ENCODE measurements at places on chromosomes 5 and 9. TPM values are rescaled to one million over a fixed set of nuclear protein-coding genes. Genes with fewer than 3 reads are reported as not detected.

GRCh38 chr9:109993250-109993978, 213.4 kb downstream of the PALM2AKAP2 start:
- no peak for DNase-seq

GRCh38 chr9:137649553-137649952, 30.7 kb downstream of the EHMT1 start:
- no peak for DNase-seq

- DNase-seq: no peak
These were observed 17.3 kb downstream of the EXOC3 start for GRCh38 chr5:460273-460625.

DNA sequence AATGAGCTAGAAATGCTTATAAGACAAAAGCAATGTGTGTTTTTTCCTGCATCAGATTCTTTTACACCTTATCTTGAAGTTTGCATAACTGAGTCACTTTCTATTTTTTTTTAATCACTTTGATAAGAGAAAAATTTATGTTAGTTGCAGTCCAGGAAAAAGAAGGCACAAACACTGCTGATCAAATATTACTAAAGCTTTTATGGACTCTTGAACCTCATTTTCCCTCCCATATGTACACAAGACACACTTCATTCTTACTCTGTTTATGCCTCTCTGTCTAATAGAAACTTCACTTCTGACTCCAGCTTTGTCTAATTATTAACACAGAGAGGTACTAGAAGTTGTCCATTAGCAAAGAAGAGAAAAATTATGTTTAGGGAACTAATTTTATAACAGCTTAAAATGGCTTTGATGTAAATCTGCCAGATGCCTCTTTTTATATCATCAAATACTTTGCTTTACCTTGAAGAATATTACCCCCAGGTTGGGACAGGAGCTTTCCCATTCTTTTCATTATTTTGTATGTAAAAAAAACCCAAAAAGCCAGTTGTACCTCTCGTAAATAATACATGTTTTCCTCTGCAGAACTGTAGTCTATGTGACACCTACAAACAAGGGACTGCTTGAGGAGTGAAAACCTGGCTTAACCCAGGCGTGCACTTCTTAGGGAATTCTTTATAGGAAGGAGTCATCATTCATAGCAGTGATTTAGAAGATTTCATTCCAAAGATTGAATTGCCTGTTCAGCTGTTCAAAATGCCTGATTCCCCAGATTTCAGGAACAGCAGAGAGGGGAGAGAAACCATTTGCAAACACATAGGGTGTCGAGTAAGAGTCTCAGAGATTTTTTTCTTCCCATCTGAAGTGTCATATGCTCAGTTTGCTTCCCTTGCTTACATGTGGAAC, 72.6 kb downstream of the DAPK1 start:
- DNase-seq: no peak

UGT3A1 gene
- total RNA-seq: 0.11 TPM

DNA sequence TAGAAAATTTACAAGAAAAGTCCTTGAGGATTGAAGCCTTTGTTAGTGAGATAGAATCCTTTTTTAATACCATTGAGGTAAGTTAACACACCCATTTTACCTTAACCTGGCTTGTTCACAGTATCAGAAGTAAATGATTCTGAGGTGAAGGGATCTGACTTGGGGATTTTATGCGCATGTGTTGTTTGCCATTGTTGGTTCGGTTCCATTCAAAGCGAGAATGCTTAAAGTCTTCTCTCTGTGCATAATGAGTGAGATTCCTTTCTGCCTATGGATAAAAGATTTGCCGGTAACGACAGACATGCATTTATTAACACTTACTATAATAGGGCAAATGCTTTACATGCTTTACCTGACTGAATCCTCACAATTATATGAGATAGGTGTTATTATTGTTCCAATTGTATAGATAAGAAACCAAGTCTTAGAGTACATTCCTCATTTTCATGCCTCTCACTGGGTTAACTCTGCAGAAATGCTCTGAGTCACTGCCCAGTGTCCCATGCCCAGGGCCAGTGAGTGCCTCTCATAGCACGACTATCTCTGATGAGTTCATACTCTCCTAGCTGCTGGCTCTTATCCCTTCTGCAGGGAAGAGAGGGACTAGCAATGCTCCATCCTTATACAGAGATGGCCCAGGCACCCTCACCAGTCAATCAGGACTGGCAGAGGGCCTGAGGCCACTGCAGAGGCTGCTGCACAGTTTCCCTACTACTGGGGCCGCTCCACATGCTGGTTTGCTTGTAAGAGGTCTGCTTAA, 54.4 kb downstream of the CMYA5 start:
- DNase-seq: no peak

- DNase-seq: no peak
These were observed 211.0 kb downstream of the ADCY2 start for GRCh38 chr5:7606840-7607465.

- no peak for DNase-seq
These were observed 96.7 kb upstream of the CLINT1 start for GRCh38 chr5:157955541-157956172.

TMEM8B gene
- 4.8 TPM for total RNA-seq

DNA sequence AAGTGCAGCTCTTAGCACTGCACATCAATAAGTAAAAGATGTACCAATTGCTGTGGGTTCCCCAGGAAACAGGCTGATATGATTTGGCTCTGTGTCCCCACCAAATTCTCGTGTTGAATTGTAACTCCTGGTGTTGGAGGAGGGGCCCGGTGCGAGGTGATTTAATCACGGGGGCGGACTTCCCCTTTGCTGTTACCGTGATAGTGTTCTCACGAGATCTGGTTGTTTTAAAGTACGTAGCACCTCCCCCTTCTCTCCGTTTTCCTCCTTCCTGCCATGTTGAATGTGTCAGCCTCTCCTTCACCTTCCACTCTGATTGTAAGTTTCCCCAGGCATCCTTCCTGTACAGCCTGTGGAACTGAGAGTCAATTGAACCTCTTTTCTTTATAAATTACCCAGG, 93.2 kb upstream of the ACTBL2 start:
- no peak for DNase-seq

- DNase-seq: no peak
These were observed 11.5 kb upstream of the PRRC1 start for GRCh38 chr5:127505905-127506304.

GRCh38 chr5:34041247-34041972, 1.6 kb downstream of the C1QTNF3 start:
- no peak for DNase-seq

DNA sequence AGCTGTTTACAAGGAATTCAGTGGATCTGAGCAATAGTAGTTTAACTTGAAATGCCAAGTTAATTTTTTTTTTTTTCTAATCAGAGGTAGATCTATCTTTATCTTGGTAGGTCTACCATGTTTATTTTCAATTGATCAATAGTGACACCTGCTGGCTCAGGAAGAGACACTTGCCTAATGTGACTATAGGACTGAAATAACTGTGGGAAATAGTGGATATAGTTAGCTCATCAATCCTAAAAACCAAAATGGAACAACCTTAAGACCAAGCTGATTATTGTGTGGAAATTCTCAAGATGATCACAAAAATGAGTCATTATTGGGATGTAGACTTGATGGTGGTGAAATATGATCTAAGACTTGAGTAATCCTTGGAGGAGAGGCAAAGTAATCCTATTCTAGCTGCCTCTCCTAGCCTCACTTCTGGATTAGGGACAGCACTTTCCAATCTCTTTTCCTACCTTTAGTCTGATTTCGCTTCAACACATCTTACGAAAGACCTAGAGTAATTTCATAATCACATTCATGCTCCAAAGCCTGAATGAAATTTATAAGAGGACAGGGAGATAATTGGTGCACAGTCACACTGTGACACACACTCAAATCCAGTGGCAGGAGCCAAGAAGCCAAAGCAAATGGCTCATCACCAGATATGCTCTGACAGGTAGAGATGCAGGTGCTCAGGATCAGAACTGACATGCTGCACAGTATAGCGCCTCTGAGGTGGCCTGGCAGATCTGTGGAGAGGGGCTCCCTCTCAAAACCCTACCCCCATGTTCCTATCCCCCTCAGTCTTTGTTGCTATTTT, 156.3 kb downstream of the HMHB1 start:
- DNase-seq: no peak

CARTPT gene
- total RNA-seq: not detected

DNA sequence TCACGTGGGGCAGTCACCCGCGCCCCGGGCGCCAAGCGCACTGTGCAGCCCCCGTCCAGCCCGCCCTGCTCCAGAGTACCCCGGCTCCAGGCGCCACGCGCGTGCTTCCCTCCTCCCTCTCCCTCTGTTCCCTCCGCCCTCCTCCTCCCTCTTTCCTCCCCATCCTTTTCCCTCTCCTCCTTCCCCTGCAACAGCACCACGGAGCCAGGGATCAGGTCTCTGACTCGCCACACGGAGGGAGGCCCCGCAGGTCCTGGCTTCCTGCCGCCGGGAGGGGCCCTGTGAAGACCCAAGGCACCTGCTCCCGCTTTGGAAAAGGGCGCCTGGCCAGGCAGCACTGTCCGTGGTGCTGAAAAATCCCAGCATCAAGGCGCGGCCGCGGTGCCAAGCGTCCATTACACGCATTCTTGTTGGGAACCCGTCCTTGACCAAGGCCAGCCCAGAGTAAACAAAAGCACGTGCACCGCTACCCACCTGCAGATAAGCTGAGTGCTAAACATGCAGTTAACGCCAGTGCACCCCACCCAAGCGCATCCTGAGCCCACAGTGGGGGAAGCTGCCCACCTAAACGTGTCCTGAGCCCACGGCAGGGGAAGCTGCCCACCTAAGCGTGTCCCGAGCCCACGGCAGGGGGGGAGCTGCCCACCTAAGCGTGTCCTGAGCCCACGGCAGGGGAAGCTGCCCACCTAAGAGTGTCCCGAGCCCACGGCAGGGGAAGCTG, 21.7 kb downstream of the SLC6A18 start:
- no peak for DNase-seq

ZFP2 gene
- total RNA-seq: 0.35 TPM

C5 gene
- 5.1 TPM for total RNA-seq

DNA sequence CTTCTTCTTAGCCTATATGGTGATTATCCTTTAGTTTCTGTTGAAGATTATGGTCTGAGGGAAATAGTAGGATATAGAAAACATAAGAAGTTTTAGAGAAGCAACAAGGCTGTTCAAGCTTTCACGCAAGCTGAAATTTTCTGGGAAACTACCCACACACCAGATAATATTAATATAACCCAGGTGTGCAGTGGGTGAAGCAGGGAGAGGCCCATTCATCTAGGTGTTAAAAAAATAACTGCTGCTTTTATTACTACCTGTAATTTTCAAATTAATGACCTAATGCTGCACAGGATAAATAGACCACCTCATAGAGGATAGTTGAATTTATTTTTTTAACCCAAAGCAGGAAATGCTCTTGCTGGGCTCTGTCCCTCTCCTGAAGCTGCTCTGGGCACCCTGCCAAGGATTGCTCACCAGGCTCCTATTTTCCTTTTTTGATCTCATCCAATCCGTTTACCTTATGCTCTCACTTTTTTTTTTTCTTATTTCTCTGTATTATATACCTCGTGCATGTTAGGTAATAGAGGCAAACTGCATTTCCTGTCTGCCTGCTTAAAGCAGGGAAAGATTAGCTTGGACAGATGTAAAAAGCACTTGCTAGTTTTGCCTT, 124.3 kb upstream of the SLC12A2 start:
- DNase-seq: no peak

PCDHAC1 gene
- total RNA-seq: 0.06 TPM

DNA sequence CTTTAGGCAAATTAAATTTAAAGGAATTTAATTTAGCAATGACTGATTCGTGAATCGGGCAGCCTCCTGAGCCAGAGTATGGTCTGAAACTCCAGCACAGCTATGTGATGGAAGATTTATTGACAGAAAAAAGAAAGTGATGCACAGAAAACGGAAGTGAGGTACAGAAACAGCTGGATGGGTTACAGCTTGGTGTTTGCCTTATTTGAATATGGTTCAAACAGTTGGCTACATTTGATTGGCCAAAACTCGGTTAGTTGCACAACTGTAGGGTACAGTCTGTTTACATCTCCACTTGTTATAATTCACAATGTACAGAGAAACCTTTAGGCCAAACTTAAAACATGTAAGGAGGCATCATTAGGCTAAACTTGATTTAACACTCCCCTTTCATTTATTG, 1716.1 kb upstream of the C9orf72 start:
- no peak for DNase-seq

SEC61B gene
- total RNA-seq: 143 TPM

DNA sequence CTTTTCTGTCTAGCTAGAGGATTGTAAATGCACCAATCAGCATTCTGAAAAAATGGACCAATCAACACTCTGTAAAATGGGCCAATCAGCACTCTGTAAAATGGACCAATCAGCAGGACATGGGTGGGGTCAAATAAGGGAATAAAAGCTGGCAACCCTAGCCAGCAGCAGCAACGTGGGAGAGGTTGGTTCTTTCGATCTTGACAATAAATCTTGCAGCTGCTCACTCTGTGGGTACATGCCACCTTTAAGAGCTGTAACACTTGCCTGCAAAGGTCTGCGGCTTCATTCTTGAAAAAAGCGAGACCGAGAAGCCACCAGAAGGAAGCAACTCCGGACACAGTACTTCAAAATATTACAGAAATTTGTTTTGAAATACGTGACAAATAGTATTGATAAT, 424.6 kb upstream of the CDH9 start:
- DNase-seq: no peak

DNA sequence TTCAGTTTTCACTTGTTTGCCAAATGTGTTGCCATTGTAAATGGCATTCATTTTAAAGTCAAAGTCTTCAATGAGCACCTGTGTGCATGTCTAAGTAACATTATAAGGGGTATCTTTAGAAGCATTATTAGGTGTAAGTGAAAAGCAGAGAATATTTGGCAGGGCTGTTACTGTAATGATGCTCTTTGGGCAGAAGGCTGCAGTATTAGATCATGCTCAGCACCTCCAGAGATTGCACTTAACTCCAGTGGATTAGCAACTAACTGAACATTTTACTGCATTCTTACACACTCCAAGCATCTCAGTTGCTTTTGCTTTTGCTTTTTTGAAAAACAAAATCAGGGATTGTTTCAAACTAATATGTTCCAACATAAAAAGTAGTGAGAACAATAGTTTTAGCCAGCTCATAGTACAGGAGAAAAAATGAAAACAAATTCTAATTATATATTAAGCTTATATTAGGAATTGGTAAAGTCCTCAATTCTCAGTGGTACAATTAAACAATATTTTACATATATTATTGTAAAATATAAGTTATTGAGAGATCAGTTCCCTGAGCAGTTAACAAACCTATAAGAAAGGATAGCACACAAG, 1740.9 kb upstream of the CDH9 start:
- no peak for DNase-seq
